ENCODE measurements at places on chromosomes 12 and 14.

GRCh38 chr12:105562199-105562971, 231.9 kb downstream of the C12orf75 start:
- peak; percentile 56 for DNase-seq

- DNase-seq = peak; percentile 84
Measured at GRCh38 chr12:41932470-41932991, 212.1 kb downstream of the GXYLT1 start.

DNA sequence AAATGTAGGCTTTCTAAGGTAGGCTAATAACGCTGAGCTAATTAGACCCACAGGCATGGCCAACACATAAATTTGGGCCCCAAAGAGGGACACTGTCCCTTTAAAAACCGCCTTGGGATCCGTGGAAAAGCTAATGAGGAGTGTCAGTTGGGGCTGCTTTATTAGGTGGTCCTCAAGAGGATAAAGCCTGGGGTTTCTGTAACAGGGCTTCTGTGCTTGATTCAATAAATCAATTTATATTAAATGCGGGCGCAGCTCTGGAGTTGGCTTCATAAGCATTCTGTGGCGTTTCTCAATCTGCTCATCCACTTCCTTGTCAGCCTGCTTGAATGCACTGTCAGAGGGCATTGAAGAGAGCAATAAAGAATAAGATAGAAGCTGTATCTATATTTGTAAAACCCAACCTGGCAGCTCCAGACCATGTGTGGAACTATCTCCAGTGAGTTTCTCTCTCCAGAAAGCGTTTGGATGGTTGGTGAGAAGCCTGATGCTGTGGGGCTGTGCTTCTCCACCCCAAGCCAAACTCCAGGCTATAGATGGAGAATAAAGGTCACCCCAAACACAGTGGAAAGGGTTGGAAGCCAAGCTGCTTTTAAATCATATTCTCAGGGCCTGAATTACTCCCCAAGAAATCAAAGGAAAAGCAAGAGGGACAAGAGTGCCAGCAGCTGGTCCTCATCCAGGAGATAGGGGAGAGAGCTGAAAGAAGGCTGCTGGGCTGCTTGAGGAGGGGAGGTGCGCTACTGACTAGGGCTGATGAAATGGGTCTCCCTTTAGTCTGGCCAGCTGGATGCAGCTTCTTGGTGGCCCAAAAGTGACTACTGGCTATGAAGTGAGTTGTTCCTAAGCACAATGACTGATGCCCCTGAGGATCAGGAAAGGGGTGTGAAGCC, 222.0 kb downstream of the PPM1H start:
- DNase-seq = no peak

GRCh38 chr12:123532808-123533649, 490 bp downstream of the RILPL1 start:
- DNase-seq = peak; percentile 41

DNA sequence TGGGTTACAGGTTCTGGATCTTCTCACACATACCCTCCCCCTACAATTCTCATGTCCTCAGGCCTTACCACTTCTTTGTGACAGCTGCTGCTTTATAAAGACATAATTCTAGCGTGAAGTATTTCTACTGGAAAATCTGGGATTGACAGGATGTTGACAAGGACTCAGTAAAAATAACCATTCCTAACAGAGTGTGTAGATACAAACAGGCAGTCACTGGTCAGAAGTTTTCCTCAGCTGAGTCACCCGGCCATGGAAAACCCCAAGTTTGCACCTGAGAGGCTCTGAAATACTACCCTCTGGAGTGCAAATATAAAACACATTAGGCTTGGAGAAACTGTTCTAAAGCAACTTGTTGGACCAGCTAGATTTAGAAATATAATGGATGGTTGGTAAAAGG, 54.4 kb downstream of the SPPL3 start:
- no peak for DNase-seq

DNA sequence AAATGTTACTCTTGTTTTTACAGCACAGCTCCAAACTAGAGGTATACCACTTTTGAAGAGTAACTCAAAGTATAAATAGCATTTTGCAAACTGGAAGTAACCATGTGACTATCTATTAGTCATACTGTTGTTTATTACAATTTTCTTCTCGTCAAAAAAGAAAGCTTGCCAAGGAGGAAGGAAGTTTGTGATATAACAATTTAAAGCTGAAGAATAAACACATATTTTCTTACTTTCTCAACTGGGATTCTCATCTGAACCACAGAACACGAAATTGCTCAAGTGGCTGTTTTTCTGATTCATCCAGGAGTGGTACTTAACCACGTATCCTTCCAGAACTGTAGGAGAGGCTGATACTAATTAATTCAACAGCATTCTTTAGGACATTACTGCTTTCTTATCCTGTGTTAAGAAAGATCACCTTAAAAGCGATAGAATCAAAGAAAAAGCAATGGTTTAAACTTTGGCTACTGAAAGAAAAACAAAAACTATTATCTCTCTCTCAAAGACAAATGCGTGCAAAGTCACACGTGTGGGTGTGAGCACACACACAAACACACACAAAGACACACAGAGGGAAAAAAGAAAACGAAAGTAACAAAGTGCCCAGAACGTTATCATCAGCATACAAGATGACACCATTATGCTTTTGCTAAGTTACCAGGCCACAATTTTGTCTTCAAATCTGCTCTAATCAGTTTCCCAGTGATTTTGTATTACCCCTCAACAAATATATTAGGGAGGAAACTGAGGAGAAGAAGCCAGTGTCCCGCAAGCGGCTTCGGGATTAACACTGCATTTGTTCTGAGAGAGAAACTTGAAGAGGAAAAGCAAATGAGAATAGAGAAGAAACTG, at the start of gene CLEC2B:
CLEC2B (minus strand) TSS at position 48 of the 855 bp plus-strand sequence.
- peak; percentile 54 for DNase-seq

GRCh38 chr14:100092832-100093231, 27.6 kb downstream of the EVL start:
- DNase-seq = no peak

DNA sequence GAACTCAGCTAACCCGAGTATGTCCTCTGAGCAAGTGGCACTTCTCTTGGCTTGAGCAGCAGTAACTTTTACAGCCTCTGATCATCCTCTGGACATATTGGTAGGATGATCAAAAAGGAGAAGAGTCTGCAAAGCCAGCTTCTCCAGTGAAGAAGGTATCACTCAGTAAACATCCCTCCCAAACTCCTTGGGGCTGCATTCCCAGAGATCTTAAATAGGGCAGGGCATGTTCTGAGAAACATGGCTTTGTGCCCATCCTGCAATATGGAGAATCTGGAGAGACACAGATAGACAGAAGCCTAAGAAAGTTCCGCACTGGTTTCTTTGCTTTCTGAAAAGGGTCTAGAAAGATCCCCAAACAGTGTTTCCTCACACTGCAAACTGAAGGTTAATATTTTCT, 65.4 kb downstream of the RBM19 start:
- DNase-seq = no peak

GRCh38 chr14:98808494-98809407, 463.2 kb downstream of the BCL11B start:
- DNase-seq = no peak

DNA sequence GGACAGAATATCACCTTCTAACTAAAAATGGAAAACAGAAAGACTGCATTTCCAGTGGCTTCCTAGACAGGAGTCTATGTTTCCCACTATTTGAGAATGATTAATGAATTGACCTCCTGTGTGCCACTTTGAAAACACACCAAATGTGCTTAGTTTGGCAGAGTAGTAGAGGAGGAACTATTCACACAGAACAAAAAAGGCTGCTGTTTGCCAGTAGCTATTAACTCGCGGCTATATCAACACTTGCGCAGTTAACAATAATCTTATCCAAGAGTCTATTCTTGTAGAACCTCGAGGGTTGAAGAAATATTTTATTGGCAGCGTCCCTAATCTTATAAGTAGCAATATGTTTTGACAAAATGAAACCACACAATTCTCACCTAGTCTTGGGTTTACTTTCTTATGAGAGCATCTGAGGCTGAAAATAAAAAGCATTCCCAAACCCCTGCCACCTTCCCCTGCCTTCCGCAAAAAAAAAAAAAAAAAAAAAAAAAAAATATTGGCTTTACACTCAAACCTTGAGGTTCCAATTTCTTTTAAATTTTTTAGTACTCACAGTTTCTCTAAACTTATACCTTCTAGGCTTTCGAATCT, 127.3 kb upstream of the FLRT2 start:
- DNase-seq = no peak

- no peak for DNase-seq
Measured at GRCh38 chr14:105281371-105282097, 19.3 kb downstream of the BRF1 start.

DNA sequence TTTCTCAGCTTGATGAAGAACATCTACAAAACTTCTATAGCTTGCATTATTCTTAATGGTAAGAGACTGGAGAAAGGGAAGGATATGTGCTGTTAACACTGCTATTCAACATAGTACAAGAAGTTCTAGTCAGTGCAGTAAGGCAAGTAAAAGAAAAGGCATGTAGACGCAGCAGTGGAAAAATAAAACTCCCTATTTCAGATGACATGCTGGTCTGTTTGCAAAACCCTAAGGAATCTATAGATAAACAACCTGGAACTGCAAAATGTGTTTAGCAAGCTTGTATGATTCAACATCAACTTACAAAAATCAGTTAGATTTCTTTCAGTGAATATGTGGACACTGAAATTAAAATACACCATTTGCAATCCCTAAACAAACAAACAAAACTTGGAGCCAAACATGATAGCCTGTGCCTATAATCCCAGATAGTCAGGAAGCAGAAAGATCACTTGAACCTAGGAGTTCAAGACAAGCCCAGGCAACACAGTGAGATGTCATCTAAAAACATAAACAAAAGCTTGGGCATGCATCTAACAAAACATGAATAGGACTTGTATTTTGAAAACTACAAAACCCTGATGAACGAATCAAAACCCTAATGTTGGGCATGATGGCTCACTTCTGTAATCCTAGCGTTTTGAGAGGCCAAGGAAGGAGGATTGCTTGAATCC, 293.6 kb upstream of the RGS6 start:
- DNase-seq = no peak

DNA sequence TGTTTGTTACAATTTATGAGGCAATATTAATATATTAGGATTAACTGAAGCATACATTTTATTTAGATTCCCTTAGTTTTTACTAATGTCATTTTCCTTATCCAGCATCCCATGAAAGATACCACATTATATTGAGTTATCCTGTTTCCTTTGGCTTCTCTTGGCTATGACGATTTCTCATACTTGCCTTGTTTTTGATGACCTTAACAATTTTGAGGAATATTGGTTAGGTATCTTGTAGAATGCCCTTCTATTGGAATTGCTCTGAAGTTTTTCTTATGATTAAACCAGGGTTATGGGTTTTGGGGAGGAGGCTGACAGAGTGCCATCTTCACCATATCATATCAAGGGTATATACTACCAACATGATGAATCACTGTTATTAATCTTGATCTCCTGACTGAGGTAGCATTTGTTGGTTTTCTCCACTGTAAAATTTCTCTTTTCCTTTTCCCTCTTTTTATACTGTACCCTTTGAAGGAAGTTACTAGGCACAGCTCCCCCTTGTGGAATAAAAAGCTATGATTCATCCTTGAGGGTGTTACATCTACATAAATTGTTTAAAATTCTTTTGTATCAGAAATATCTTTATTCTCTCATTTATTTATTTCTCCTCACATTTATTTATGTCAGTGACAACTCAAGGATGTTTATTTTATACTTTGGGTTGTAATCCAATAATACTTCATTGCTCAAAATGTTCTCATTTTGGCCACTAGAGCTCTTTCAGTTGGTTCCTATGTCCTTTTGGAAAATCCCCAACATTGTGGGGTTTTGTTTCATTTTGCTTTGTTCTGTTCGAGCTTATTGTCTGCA, 239.0 kb downstream of the SLC16A7 start:
- DNase-seq = no peak

GRCh38 chr14:95256002-95256775, 63.5 kb downstream of the CLMN start:
- no peak for DNase-seq

DNA sequence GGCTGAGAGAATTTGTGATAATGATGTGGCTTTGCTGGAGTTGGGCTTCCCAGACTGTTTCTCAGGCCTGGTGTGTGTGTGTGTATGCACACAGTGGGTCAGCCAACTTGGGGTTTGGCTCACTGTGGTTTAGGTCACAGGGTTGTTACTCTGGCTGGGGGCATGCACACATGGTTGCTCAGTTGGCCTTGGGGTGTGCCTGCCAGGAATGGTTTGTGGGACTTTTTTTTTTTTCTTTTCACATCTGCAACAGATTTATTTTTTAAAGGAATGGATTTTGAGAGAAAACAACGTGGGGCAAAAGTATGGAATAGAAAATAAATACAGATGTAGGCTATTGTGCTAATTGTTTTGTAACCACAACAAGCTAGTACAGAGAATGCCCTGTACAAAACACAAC, 25.0 kb upstream of the GTF2A1 start:
- no peak for DNase-seq

GRCh38 chr14:75453817-75454434, 26.1 kb downstream of the JDP2 start:
- no peak for DNase-seq

DNA sequence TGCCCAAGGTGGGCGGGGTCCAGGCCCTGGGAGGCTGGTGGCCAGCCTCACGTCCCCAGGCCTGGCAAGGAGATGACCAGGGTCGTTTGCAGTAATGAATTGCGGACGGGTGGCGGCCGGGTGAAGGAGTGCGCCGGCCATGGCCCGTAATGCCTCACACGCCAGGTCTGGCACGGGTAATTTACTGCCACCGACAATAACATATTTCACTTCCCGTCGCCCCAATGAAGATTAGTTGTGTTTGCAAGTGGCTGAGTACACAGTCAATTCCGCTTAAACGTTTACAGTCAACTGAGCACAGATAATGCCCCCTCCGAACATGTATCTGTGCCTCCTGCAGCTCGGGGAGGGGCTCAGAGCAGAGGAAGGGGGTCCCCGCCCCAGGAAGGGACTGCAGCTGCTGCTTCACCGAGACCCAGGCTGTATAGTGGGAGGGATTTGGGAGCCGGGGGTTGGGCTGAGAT, 48.3 kb downstream of the MVK start:
- no peak for DNase-seq

- DNase-seq = no peak
Measured at GRCh38 chr12:8849876-8850275, 27.5 kb downstream of the A2ML1 start.

DNA sequence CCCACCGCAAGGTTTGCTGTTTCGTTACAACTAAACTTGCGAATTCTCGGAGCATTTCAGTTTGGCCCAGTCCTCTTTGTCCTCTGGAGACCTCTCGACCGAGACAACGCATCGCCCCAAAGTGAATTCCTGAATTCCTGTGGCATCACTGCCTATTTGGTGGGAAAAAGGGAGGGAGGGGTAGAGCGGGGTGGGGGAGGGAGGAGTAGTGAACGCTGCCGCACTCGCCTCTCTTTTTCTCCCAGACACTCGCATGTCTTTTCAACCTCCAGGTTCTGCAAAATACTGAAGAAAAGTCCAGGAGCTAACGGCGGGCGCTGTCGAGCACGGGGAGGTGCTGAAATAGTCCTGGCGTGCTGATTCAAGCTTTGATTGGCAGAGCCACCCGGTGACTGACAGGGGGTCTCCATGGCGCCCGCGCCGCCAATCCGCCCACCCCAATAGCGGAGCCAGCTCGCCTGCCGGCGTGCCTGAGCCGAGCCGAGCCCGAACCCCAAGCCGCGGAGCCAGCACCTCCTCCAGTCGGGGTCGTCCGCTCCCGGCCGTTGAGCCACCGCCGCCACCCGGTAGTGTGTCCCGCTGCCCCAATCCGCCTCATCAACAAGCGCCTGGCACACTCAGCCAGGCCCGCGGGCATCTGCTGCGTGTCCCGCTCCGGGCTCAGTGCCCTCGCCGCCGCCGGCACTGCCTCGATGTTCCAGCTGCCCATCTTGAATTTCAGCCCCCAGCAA, at the start of gene SIX6:
SIX6 (plus strand) TSS at position 440 of the 731 bp plus-strand sequence; CDS start at position 693, 253 bp downstream.
- DNase-seq = peak; percentile 71
